ENCODE measurements at places on chromosomes 5 and 9.

GRCh38 chr5:83723031-83723430, 2.4 kb upstream of the HAPLN1 start:
- no peak for DNase-seq

DNA sequence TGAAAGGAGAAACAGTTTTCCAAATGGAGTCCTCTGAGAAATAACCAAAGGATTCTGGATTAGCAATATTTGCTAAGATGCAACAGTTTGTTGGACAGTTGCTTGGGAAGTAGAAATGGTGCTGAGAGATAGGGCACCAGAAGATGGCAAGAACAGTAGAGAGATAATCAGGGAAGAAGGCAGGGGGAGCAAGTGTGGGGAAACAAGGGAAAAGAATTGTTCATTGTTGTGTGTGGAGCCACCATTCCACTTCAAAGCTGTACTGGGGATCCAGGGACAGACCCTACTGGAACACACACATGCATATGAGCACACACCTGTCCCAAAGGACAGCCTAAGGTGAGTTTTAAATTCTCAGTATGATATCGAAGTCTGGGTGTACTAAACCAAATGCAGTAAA, 152.5 kb downstream of the ZNF608 start:
- no peak for DNase-seq

DNA sequence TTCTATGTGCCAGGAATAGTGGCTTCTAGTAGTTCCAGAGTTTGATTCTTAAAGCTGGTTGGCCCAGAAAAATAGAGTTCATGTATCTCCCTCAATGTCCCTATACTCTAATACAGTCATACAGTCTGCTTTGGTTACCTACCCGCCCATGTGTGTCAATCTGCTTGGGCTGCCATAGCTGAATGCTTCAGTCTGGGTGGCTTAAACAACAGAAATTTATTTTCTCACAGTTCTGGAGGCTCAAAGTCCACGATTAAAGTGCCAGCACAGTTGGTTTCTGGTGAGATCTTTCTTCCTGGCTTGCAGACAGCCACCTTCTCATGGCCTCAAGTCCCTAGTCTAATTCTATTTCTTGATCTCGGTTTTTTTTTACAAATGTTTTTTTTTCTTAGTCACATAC, 1739.0 kb downstream of the MAT2B start:
- no peak for DNase-seq

GRCh38 chr5:71573591-71573990, 13.5 kb upstream of the MCCC2 start:
- no peak for DNase-seq

GRCh38 chr5:132181011-132181629, 46.5 kb downstream of the P4HA2 start:
- no peak for DNase-seq

GRCh38 chr9:137353223-137354152, 51.4 kb upstream of the NRARP start:
- DNase-seq = no peak

Measured in stromal cell of bone marrow (primary cell).